ENCODE measurements at places on chromosomes 5 and 9. TPM values are rescaled to one million over a fixed set of nuclear protein-coding genes. Genes with fewer than 3 reads are reported as not detected.

The GMCL2 gene
- total RNA-seq: not detected

The IFNK gene
- total RNA-seq: 4.3 TPM

The SELENOP gene
- 16.9 TPM for total RNA-seq

The IRX2 gene
- 32.3 TPM for total RNA-seq

The SEC61B gene
- total RNA-seq: 240 TPM

The GABBR2 gene
- total RNA-seq: not detected

The GADD45G gene
- total RNA-seq: not detected

The PKN3 gene
- 7.6 TPM for total RNA-seq

The MAT2B gene
- 43.6 TPM for total RNA-seq

The PTGES gene
- total RNA-seq: 6.2 TPM

The PIK3R1 gene
- 13.6 TPM for total RNA-seq

The NOL6 gene
- total RNA-seq: 42.9 TPM

The ATP6V1G1 gene
- 149 TPM for total RNA-seq

The C9orf50 gene
- not detected for total RNA-seq

The PDE8B gene
- total RNA-seq: not detected

The SNCAIP gene
- total RNA-seq: not detected

The TCERG1 gene
- 37.9 TPM for total RNA-seq

The NTRK2 gene
- 0.16 TPM for total RNA-seq

The HTR4 gene
- not detected for total RNA-seq

The SLC44A1 gene
- total RNA-seq: 19.5 TPM

The GARNL3 gene
- total RNA-seq: 1.3 TPM

The HCN1 gene
- not detected for total RNA-seq

The GDNF gene
- 0.04 TPM for total RNA-seq

The CTXN3 gene
- total RNA-seq: not detected

The MARCOL gene
- total RNA-seq: not detected

The ZNF366 gene
- not detected for total RNA-seq

The CCL27 gene
- total RNA-seq: not detected

The CACNA1B gene
- total RNA-seq: under 0.01 TPM

The GABRB2 gene
- total RNA-seq: not detected

The UTP15 gene
- total RNA-seq: 19.0 TPM

The ANAPC2 gene
- 8.4 TPM for total RNA-seq

The SPINK6 gene
- 28.1 TPM for total RNA-seq

The MCIDAS gene
- total RNA-seq: 0.27 TPM

The CDH9 gene
- not detected for total RNA-seq

The CAVIN4 gene
- 0.08 TPM for total RNA-seq

The LECT2 gene
- not detected for total RNA-seq

The C5orf24 gene
- total RNA-seq: 23.9 TPM

The PLAC8L1 gene
- 0.23 TPM for total RNA-seq

The SLC22A4 gene
- total RNA-seq: 2.2 TPM

The PKD2L2 gene
- total RNA-seq: not detected

The TRIM41 gene
- total RNA-seq: 14.0 TPM

The CCL28 gene
- 1.7 TPM for total RNA-seq

The GHR gene
- 2.0 TPM for total RNA-seq

The TMC1 gene
- total RNA-seq: not detected

The DIRAS2 gene
- total RNA-seq: not detected

The PTRH1 gene
- total RNA-seq: 66.5 TPM

The CFAP90 gene
- not detected for total RNA-seq

The CNTNAP3B gene
- total RNA-seq: 1.4 TPM

The UBE2QL1 gene
- not detected for total RNA-seq
